ENCODE measurements at places on chromosomes 6 and 20. TPM values are rescaled to one million over a fixed set of nuclear protein-coding genes. Genes with fewer than 3 reads are reported as not detected.

RAMACL gene
- total RNA-seq = 0.77 TPM

GRCh38 chr6:128464790-128465189, 55.6 kb downstream of the PTPRK start:
- no peak for DNase-seq

PHACTR3 gene
- 0.17 TPM for total RNA-seq

- DNase-seq = no peak
Observed at GRCh38 chr6:372336-372911, 19.1 kb upstream of the IRF4 start.

SLC29A1 gene
- total RNA-seq = 92.5 TPM

SSTR4 gene
- total RNA-seq = not detected

BHLHE23 gene
- not detected for total RNA-seq

GRCh38 chr20:50848846-50849673, 54.2 kb downstream of the BCAS4 start:
- no peak for DNase-seq

GRCh38 chr6:147892476-147892875, 384.0 kb downstream of the SAMD5 start:
- DNase-seq = no peak

CD40 gene
- total RNA-seq = 16.3 TPM

- no peak for DNase-seq
Observed at GRCh38 chr6:167226791-167227190, 64.3 kb upstream of the UNC93A start.

CTCFL gene
- total RNA-seq = 0.90 TPM

DNA sequence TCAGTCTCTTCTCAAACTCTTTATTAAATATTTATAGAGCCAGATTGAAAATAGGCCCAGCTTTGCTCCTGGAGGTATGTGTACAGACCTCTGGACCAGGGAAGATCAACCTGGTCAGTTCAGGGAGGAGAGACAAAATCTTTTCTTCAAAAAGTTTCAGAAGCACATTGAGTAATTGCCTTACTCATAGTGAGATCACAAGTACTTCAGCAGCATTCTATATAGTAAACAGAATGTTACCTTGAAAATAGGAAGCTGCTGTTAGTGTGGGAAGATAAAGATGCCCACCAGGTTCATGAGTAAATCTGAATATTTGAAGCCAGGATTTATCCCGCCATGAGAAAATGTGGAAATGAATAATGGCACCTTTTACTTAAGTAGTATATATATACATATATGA, 665.9 kb upstream of the CITED2 start:
- DNase-seq = no peak

DNA sequence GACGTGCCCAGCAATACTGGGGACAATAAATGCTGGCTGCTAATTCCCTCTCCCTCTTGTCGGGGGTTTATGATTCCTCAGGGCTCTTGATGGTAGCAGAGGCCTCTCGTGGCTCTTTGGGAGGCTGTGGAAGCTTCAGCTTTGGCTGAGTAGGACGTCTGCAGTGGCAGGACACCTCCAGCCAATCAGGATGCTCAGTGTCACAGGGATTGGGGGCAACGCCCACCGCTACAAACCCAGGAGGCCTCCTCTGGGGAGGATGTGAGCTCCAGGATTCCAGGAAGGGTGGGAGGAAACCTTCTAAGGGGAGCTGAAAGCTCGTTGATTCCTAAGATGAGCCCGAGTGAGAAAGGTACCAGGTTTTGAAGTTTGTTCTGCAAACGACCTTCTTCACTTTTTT, 19.4 kb downstream of the RSPO4 start:
- DNase-seq = peak; percentile 7

DNA sequence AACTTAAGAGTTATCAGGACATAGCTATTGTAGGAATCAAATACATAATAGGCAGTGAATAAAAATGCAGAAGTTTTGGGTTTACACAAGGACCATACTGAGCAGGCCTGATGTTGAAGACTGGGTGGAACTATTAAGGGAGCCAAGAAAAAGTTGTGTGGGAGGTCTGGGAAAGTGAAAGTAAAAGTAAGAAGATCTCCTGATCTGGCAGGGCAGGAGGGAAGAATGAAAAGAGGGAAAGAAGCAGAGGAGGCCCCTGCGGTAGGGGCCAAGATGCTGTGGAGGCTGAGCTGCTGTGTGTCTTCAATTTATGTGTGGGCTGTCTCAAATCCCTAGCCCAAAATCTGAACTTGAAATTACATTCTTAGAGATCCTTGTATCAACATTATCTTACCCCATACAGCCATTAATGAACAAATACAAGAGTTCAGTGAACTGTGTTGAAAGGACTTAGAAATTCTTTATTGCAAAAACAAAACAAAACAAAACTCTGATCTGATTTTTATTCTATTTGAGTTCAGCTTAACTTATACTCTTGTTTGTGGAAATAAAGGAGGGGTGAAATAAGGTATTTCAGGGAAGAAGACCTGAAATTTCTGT, 1183.8 kb downstream of the HACE1 start:
- DNase-seq = peak; percentile 2

DNA sequence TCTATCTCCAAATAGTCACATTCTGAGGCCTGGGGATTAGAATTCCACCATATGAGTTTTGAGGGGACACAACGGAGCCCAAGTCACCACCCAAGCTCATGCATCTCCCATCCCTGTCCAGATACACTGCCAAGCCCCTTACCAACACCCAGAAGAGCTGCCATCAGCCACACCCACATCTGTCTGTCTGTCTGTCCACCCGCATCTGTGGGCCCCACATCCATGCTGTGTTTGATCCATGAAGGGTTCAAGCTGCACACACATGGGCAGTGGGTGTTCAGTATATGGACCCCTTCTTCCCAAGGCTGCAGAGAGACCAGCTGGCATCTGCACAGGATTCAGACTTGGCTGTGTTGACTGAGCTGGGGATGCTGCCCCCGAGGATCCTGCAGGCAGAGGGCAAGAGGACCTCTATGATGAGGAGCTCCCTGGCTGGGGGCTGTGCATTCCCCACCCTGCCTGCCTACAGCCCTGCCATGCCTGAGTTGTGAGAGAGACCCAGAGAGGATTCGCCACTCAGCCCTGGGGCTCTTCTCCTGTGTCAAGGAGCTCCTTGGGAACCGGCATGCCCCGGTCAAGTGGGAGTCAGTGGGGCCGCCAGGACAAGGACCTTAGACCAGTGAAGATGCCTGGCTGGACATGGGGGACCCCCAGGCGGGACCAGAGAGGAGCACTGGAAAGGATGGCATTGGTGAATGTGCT, 206.4 kb downstream of the SYNDIG1 start:
- no peak for DNase-seq

DNA sequence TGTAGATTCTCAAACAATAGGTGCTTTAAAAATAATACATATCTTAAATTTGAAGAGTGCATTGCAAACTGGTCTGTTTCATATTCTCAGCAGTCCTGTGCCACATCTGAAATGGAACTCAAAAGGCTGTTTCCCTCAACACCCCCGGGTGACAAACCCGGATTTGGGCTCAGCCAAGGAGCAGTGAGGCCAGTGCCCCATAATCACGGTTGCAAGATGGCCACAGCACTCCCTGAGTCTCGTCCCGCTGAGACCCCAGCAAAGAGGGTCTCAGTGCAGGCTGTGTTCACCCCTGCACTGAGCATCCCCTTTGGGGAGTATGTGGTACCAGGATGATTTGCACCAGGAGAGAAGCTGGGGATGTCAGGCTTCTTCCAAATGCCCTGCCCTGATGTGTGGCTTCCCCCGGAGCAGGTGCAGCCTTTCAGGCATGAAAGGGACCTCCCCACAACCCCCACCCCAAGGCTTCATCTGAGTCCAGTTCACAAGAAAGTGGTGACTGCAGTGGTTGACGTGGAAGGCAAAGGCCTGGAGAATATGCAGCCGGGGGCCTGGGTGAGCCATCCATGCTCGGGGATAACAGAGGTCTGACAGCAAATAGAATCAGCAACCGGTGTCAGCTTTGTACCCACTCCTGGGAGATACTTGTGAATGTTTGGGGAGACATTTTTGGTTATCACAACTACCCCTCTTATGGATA, 202.9 kb downstream of the SYNDIG1 start:
- DNase-seq = no peak

GINS1 gene
- total RNA-seq = 60.0 TPM

Measured in A673 (cell line).